Hypothalamus (tissue), 51 donors: ENCODE measurements at places on chromosomes 4 and X.
A peak's percentile ranks its signal among the peaks of the same experiment; 100 is the strongest.

- no peak for DNase-seq
Measured at GRCh38 chr4:132923516-132923915, 225.6 kb upstream of the PCDH10 start.

DNA sequence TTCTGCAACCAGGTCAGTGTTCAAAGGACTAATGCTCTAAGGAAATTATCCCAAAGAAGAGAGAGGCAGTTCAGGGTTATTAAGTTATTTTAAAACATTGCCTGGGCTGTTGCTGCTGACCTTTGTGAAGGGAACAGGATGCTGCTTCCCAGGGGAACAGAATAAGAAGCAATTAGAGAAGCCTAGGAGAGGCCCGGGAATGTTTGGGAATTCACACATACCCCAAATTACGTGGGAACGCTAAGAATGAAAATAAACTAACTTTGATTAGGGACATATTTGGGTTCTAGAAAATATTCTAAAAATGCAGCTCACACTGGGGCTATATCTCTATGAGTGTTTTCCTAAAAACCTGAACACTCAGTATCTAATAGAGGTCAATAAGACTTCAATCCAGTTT is 243.1 kb upstream of the FTHL17 start:
- no peak for DNase-seq

GRCh38 chr4:52037689-52038102 is 403 bp downstream of the SGCB start:
- DNase-seq: peak; percentile 70

- DNase-seq: no peak
Measured at GRCh38 chrX:135324463-135324862, 15.2 kb downstream of the ETDC start.

GRCh38 chr4:167100120-167100519 is 134.2 kb downstream of the SPOCK3 start:
- DNase-seq: peak; percentile 42

DNA sequence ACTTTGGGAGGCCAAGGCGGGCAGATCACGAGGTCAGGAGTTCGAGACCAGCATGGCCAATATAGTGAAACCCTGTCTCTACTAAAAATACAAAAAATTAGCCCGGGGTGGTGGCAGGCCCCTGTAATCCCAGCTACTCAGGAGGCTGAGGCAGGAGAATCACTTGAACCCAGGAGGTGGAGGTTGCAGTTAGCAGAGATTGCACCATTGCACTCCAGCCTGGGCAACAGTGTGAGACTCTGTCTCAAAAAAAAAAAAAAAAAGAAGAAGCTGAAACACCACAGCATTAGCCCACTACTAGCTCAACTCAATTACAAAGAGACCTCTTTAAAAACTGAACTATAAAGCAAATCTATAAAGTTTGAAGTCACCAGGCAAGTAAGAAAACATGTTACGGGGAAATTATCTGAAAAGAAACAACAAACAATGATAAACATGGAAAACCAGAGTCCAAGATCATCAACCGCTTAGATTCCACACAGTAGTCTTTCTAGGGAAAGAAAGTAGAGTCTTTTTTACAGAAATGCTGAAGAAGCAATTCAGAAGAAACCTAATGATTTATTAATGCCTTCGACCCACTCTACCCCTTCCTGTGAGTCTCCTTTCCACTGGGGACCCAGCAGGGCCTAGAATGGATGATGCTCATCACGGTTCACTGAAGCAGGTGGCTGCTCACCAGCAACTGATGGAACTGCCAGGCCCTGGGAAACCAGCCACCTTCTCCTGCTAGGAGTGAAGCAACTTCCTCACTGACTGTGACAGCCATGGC is 6.6 kb downstream of the SAT1 start:
- DNase-seq: no peak

DNA sequence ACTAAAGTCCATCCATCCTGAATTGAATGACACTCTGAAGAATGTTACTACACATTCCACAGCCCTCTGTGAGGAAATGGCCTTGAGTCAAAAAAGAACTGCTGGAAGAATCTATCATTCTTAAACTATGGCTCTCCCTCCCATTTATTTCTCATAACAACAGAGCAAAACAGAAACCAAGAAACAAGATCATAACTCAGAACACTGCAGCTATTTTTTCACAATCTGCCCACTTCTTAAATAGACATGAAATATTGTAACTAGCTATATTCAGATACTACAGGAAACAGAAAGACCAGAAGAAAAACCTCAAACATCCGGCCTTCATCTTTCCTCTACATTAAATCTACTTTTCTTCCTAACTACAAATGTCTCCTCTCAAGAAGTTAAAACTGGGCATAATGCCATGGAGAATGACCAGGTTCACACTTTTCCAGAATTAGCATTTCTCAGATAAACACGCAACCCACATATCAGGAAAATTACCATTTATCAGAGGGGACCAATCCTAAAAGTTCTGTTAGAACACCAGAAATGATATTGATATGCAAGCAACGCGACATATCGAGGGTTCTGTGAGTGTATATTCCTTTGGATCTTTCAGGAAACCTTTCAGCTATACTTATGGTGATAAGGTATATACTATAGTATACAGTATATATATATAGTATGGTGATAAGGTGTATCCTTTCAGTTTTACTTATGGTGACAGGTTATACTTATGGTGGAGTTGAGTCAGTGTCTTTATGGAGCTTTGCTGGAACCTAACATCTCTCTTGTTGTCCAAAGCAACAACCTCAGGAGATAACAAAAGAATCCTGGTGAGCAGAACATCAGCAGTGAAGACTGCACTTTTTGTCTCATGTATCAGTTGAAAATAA is 60.4 kb upstream of the IRF2 start:
- DNase-seq: no peak

- no peak for DNase-seq
Measured at GRCh38 chrX:97294041-97294440, 410.3 kb downstream of the RPA4 start.

DNA sequence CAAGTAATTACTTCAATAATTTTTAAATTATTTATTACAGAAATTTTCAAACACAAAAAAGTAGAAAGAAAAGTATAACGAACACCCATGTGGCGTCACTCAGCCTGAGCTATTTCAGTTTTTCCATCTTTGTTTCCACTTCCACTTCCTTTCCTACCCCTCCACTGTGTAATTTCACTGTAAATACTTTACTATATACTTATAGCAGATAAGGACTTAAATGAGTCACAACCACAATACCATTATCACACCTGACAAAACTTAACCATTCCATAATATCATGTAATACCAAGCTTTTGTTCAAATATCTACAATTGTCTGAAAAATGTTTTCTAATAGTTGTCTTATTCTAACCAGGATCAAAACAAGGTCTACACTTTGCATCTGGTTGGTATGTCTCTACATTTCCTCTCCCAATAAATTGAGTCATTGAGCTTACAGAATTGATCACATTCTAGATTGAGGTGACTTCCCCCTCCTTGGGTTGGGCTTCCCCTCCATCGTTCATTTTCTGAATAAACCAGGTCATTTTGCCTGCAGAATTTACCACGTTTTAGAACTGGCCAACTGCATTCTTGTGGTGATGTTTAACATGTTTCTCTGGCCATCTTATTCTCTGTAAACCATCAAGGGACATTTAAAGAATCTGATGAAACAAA is 48.7 kb downstream of the ATP10D start:
- no peak for DNase-seq

- DNase-seq: no peak
Measured at GRCh38 chr4:37132975-37133360, 111.6 kb upstream of the NWD2 start.

DNA sequence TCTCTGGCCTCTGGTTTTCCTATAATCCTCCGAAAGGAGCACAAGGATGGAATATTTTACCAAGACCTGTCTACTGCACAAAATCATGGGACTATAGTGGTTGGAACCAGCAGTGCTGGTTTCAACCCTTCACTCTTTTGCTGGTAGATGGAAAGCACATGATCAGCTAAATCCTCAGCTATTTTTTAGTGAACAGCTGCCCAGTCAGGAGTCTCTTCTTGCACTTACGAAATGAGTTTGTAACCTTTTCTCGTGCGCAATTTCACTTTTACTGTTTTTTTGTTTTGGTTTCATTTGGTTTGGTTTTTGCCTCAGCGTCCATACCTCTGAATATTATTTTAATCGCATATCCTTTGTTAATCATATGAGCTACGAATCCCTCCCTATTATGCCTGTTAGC is 418.5 kb upstream of the CPEB2 start:
- no peak for DNase-seq

GRCh38 chr4:27763830-27764525 is 903.3 kb downstream of the STIM2 start:
- DNase-seq: no peak

- DNase-seq: no peak
Measured at GRCh38 chrX:113868177-113868576, 715.7 kb upstream of the HTR2C start.

DNA sequence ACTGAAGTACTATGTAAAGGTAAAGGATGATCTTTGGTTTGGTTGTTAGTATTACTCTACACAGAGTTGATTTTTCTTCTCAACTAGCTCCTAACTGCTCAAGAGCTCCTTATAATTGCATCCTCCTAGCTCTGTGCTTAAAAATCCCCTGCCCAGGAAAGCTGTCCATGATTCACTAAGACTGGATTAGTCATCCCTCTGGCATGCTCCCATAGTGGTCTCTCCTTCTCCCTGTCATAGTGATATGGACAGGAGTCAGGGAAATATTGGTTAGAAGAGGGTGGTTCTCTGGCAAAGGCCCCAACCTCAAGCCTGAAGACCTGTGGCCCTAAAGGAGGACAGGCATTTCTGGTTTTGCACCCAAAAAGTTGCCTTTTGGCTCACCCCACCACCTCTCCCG is 242.3 kb upstream of the KCNIP4 start:
- no peak for DNase-seq

GRCh38 chr4:111417521-111417920 is 727.7 kb upstream of the FAM241A start:
- DNase-seq: no peak

DNA sequence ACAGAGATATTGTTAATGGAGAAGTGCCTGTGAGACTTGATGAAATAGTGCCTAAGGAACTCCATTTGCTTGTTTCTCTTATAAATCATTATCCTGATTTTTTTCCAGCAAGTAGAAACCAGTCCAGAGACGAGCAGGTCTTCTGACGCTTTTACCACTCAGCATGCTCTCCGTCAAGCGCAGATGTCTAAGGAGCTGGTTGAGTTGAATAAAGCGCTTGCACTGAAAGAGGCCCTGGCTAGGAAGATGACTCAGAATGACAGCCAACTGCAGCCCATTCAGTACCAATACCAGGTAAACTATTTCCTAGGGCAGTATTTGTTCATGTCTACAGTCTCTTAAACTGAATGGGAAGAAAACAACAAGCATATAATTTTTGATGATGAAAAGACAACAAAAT is 63.6 kb downstream of the KIF4A start:
- DNase-seq: no peak

DNA sequence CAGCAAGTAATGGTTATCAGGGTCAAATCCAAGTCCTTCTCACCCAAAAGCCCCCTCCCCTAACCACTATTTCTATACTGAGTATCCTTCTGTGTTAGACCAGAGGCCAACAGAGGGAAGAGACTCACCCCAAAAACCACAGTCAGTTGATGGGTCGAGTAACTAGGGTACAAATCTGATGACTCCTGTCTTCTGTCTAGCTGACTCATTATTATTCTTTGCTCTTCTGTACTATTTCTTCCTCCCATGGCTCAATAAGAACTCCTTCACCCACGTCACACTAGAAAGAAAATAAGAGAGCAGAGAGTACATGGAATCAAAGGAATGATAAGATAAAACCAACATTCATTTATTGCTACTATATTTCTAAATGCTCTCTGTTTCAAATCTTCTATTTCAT is 2.0 kb downstream of the RAB40A start:
- no peak for DNase-seq

DNA sequence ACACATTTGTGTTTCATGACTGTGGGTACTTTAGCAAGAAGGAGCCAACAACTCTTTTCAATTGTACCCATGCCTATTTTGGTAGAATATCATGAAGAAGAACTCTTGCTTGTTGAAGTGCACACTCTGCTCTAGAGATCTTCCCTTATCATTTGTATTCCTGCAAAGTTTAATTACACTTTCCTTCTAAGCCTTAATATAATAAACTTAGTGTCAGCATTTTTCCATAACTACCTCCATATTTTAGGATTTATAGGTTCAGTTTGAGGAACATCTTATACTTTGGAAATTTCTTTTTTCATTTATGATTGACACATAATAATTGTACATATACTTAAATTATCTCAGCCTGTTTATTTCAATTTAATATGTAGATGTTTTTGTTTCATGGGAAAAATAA is 19.1 kb downstream of the FAM47B start:
- no peak for DNase-seq

- no peak for DNase-seq
Measured at GRCh38 chr4:137994853-137995252, 247.3 kb downstream of the SLC7A11 start.

DNA sequence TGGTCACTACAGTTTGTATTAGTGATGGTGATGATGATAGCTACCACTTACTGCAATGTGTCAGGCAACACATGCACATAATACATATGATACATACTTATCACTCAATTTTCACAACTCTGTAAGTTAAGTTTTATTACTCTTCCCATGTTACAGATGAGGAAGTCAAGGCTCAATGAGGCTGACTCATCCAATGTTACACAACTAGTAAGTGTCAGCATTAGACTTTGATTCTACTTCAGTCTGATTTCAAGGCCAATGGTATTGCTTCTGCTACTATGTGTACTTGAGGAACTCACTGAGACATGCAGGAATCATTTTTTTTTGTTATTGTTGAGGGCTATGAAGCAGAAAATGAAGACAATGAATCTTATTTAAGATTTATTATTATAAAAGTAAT is 96.4 kb upstream of the TRPC5OS start:
- DNase-seq: no peak

GRCh38 chr4:37464373-37465128 is 220.0 kb downstream of the NWD2 start:
- DNase-seq: no peak

GRCh38 chr4:24949970-24950369 is 37.1 kb upstream of the CCDC149 start:
- DNase-seq: no peak

DNA sequence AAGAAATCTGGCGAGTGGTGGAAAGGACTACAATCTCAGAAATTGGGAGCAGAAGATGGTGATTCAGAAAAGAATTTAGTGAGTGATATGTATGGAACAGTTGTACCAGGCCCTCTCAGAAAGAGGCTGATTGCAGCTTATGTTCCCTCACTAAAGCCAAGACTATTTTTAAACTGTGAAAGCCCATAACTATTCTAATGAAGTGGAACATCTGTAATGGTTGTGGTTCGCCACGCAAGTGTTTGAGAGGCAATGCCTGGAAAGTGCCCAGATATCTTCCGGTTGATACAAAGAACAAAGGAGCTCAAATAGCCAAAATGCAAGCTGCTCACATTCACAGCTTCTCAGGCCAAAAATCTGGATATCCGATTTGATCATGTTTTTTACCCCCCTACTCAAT is 1250.7 kb downstream of the RAPGEF2 start:
- no peak for DNase-seq
